Right kidney (tissue), 9 donors: ENCODE measurements at places on chromosomes 7 and 10.

GRCh38 chr10:106033065-106033464 lies 1131.4 kb downstream of the SORCS1 start:
- no peak for DNase-seq

GRCh38 chr7:120114626-120115025 lies 158.3 kb upstream of the KCND2 start:
- no peak for DNase-seq

DNA sequence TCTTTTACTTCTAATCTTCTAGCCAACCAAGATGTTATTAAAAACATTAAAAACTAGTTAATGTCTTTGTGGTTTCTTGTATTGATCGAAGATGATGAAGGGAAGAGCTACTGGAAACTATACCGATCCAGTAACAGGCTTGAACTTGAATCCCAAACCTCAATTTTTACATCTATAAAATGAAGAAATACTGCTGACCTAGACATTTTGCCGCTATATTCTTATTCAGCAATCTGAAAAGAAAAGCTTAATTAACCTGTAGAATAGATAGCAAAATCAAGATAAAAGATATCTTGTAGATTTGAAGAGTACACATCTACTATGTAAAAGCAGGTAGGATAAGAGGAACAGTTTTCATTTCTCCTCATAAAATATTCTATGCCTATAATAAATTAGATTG lies 326.1 kb upstream of the LRRN3 start:
- no peak for DNase-seq

DNA sequence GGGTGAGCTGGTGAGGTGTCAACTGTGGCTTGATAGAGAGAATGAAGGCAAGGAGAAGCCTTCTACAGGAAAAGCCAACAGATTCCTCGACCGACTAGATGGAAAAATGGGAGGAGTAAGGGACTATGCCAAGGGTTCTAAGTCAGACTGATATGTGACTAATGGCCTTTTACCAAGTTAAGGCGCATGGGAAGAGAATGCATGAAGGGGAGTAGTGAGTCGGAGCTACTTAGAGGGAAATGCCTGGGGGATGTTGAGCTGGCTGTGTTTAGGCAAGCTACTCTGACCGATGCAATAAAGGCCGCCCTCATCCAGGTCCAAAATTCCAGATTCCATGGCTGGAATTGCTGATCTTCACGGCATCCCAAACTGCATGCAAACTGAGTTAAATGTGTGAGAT lies 48.2 kb downstream of the APBB1IP start:
- no peak for DNase-seq

- DNase-seq = no peak
These were observed 543.8 kb upstream of the NRP1 start for GRCh38 chr10:33878238-33878786.

- no peak for DNase-seq
These were observed 1.1 kb downstream of the CCDC3 start for GRCh38 chr10:13000431-13000830.

DNA sequence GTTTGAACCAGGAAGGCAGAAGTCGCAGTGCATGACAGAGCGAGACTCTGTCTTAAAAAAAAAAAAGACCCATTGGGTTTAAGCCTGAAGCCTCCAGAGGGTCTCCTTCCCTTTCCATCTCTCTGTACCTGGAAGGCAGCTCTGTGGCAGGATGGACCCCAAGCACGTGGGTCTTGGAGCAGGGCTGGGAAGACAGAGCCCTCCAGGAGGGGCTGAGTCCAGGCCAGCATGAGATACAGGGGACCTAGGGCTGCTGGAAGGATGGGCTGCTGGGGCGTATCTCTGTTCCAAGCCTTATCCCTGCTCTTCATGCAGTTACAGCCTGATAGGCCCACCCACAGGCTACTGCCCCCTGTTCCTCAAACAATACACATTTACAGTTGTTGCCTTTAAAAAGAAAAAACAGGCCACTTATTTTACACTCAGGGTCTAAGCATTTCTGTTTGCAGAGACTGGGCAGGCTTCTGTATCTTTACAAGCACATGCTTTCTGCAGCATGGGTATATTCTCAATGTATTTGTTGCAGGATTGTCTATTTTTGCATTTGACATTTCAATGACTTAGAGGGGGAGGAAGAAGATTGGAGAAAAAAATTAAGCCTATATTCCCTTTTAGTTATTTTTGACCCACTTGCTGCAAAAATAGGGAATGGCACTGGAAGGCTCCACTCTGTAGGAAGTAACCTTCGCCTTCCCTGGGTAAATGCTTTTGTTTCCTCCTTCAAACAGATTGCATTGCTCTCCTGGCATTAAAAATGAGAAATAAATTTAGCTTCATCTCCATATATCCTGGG lies 60.1 kb downstream of the FAM171A1 start:
- DNase-seq = no peak

DNA sequence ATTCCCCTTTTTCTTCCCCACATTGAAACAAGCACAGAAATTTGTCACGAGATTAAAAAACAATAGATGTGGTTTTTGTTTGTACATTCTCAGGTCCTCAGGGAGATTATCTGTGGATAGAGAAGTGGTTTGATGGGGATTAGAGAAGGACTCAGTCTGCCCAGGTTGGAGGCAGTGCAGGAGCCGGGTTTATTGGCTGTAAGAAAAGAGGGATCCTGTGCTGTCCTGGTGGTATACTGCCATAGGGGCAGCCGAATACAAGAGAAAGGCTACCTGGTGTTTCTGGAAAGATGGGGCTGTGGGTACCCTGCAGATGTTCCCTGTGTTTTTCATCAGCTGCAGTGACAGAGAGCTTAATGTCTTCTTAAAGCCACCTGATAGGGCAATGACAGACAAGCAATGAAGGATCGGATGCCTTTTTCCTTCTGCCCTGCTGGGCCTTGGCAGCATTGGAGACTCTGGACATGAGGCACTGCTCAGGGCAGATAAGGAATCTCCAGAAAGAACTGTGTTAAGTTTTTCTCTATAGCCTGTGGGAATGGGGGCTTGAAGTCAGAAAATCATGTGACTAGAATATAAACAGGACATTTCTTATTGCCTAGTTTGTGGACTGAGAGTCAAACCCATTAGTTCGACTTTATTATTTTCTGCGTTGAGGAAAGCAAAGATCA lies 18.1 kb upstream of the GPR141 start:
- no peak for DNase-seq

DNA sequence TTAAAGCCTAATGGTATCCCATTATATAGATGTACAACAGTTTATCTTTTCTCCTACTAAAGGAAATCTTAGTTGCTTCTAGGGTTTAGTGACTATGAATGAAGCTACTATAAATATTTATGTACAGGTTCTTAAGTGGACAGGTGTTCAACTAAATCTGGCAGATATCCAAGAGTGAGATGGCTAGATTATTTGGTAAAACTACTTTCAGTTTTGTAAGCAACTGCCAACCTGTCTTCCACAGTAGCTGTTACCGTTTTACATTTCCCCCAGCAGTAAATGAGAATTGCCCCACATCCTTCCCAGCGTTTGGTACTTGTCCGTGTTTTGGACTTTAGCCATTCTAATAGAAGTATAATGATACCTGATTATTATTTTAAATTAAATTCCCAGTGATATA lies 144.9 kb upstream of the MAGI2 start:
- DNase-seq = no peak

DNA sequence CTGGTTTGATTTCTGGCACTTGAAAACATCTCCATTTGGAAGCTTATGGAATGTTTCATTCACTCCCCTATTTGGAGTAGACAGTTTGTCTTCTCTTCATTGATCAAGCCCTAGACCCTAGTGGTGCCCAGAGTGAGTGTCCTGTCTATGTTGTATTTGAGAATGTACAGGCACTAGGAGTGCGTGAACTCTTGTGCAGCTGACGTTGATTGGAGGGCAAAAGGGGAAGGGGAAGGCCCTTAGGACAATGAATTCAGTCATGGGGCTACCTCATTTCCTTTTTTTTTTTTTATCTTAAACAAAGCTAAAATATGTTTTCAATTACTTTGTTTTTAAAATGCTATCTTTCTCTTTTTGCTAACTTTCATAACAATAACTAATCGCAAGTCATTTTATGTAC lies 66.5 kb downstream of the ADD3 start:
- DNase-seq = no peak
